Stimulated activated CD8-positive, alpha-beta memory T cell treated with anti-CD3 and anti-CD28 coated beads, Interleukin-7, amount 100 ng/mL, for 4 hours (primary cell): ENCODE measurements at places on chromosomes 1 and 21.

DNA sequence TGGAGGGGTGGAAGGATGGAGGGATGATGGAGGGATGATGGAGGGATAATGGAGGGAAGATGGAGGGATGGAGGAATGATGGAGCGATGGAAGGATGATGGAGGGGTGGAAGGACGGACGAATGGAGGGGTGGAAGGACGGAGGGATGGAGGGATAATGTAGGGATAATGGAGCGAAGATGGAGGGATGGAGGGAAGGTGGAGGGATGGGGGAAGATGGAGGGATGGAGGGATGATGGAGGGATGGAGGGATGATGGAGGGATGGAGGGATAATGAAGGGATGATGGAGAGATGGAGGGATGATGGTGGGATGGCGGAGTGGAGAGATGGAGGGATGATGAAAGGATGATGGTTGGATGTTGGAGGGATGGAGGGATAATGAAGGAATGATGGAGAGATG is 61.3 kb downstream of the KCNAB2 start:
- no peak for DNase-seq

DNA sequence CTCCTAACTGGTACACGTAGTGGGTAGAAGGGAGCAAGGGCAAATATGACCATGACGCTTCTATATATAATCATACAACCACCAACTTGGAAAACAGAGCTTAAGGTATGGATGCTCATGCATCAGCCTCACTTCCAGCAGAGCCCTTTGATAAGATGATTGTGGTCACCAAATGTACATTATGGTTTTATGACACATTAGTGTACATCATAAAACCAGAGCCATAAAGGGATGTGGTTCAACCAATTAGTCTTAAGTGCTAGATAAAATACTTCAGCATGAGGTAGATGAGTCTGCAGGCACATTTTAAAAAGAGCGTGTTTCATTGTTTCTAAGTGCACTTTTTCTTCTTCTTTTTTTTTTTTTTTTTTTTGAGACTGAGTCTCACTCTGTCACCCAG is 43.7 kb downstream of the NIBAN1 start:
- no peak for DNase-seq

DNA sequence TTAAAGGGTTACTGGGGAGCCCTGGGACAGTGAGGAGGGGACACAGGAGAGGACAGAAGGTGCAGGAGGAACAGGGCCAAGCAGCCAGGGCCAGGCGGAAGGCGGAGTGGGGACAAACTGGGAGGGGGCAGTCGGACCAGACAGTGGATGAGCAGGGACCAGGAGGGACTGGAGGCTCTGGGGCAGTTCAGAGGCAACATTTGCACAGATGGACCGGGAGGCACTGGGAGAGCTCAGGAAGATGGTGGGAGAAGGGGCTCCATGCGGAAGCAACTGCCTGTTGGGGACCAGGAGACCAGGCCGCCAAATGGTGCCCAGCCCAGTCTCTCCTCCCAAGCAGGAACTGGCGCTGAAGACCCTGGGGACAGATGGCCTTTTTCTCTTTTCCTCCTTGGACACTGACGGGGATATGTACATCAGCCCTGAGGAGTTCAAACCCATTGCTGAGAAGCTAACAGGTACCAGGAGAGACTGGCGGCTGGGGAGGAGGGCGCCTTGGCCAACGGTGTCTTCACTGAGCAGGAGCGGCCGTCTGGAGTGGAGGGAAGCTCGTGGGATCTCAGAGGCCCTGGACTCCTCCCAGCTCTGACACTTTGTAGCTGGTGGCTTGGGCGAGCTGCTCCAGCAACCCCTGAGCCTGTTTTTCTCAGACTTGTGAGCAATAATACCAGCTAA is 847 bp downstream of the SELENON start:
- no peak for DNase-seq

DNA sequence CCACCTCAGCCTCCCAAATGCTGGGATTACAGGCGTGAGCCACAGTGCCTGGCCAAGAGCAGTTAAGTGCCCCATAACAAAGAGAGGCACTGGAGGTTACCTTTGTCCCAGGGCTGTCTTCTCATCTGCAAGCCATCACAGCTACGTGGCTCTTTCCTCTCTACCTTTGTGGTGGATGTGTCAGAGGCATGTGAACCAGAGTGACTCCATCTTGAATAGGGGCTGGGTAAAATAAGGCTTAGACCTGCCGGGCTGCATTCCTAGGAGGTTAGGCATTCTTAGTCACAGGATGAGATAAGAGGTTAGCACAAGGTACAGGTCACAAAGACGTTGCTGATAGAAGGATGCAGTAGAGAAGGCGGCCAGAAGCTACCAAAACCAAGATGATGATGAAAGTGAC is 59.4 kb upstream of the POU2F1 start:
- DNase-seq, result no peak

- peak; percentile 71 for DNase-seq
Measured at GRCh38 chr1:39408641-39409054, 82.8 kb upstream of the BMP8A start.

- DNase-seq, result no peak
Measured at GRCh38 chr1:91778964-91779363, 107.0 kb downstream of the TGFBR3 start.

GRCh38 chr1:224300346-224300745 is 29.6 kb downstream of the NVL start:
- DNase-seq, result no peak

- no peak for DNase-seq
Measured at GRCh38 chr21:26546446-26547097, 26.5 kb downstream of the CYYR1 start.

DNA sequence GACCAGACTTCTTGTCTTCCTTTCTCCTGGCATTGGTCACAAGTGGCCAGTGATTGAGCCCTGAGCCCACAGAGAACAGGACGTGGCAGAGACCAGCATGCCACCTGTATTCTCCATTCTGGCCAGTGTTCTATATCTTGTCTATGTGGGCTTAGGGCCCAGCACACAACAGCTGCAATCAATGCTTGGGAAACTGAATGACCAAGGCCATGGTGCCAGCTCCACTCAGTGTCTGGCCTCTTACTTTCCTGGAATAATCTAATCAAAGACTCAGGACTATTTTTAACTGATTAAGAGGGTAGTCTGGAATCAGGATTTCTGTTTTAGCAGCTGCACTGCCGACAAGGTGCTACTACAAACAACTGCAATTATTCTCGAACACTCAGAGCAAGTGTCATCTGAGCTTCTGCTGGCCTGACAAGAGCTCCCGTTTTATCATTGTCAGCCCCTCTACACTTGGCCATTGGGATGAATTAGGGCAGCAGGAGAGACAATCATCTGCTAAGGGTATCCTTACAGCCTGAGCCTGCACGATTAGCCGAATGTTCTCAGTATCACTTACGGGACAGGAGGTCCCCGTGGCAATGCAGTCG is 74.4 kb upstream of the GRIK3 start:
- no peak for DNase-seq

DNA sequence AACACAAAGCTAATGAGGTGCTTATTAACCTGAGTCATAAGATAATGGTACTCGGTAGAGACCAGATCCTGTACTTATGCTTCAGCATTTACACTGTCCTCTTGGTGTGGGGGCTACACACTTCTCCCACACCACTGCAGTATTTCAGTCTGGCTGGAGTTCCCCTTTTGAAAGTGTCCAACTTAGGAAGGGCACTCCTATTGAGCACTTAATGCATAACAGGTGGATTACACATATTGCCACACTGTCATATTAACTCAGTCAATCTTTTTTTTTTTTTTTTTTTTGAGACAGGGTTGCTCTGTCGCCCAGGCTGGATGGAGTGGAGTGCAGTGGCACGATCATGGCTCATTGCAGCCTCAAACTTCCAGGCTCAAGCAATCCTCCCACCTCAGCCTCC is 1.5 kb downstream of the GPATCH4 start:
- DNase-seq, result no peak

DNA sequence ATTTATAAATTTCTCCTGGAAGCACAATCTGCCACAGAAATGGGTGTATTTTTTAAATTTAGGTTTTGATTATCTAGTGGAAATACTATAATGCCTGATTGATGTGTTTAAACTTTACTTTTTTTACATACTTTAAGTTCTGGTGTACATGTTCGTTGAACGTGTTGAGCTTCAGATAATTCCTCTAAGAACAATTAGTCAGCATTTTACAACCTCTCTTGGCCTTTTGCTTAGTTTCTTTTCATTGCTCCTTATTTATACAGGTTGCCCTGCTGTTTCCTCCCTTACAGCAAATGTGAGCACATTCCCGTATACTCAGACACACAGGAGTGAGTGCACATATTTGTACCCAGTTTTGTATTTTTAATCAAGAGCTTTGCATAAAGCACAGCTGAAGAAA is 1038.9 kb downstream of the BRINP3 start:
- DNase-seq, result no peak

DNA sequence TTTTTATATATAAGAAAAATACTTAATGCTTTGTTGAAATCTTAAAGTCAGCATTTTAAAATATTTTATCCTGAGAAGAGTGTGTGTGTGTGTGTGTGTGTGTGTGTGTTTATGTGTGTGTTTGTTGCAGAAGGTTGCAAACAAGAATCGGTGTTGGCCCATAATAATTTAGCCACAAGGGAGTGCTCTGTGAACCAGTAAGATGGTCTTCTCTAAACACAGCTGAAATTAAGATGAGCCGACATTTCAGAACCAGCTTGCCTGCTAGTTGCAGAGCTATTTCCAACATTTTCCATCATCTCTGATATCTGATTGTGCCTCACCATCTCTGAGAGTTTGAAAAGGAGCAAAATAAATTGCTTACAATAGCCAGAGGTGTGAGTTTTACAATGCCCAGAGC is 158.8 kb upstream of the SGIP1 start:
- DNase-seq, result no peak

DNA sequence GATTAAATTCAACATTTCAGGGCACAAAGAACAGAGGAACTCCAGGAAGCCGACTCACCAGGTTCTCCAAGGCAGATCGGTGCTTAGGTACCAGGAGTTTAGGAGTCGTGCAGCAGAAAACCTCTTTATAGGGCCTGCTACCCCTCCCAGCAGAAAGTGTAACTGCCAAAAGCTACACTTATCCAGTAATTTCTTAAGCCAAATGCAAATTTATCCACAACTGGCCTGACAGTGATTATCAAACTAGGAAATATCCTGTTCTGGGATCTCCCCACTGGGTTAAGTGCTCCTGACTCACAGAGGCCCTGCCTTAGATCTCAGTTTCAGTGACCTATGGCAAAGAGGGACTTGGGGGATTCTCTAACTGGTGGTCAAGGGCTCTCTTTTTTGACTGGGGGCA is at the start of gene SPRR2F:
TSS of gene SPRR2F (minus strand) at position 101 of the 400 bp plus-strand sequence. CDS start 783 bp downstream, outside the sequence.
- no peak for DNase-seq

GRCh38 chr1:116345011-116345410 is 28.0 kb upstream of the ATP1A1 start:
- no peak for DNase-seq

DNA sequence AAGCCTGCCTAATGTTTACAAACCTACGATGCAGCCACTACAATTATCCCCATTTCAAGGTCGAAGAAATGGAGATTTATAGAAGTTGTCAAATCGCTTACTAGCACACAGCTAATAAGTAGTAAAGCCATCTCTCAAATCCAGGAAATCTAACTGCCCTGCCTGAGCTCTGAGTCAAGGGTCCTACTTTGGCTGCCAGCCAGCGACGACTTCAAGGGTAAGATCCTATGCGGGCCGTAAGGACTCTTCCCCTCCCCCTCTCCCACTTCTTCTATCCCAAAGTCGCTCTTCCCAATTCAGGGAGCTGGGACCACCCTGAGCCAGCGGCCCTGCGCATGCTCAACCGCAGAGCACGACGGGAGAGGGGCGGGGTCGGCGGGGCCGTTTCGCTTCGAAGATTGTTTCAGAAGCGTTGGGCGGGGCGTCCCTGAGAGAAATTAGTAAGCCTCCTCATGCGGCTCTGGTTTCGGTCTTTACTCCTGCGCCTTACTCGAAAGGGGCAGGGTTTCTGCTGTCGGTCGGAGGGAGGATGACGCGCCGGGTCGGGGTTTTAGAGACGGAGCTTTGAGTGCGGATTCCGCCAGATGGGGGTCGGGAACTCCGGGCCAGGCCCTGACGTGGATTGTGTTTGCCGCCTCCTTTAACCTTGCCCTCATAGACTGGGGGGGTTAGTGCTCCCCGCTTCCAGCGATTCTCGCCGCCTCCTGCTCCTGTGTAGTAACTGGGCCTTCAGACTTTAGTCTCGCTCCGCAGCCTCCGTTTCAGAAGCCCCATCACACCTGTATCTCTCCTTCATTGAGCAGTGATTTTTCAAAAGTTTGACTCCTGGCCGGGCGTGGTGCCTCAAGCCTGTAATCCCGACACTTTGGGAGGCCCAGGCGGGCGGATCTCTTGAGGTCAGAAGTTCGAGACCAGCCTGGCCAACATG is at the start of gene ZMYM1:
TSS of gene ZMYM1 (plus strand) at position 383 of the 928 bp plus-strand sequence. CDS start 14,603 bp downstream, outside the sequence.
- peak; percentile 78 for DNase-seq

DNA sequence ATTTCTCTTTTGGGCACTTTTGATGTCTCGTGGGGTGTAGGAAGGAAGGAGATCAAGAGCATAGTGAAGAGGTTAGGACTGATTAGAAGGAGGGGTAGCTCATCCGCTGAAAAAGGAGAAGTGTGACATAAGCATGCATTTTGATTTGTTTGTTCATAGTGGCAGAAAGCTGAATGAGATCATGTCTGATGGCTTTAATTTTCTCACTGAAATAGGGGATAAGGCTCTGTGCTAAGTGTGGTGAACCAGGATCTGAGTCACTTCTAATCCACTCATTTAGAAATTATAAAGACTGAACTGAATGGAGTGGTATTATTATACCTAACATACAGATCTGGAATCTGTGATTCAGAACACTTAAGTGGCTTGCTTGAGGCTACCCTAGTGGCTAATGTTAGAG is 344.5 kb downstream of the PDE4B start:
- no peak for DNase-seq

- DNase-seq, result no peak
Measured at GRCh38 chr1:83741348-83741747, 257.6 kb downstream of the TTLL7 start.

DNA sequence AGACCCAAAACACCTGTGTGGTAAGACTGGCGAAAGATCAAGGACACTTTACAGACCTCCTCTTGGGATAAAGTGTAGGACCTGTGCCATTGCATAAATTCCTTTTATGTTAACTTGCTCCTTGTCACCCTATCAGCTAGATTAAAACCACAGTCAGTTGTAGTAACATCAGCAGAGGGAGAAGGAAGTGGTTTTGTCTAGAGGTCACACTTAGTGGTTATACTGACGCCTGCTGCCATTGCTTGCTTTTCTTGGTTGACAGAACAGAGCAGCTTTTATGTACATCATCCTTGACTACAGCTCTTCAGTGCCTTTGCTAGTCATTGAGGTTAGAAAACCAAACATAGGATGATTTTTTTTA is 101.4 kb downstream of the PBX1 start:
- DNase-seq, result no peak

DNA sequence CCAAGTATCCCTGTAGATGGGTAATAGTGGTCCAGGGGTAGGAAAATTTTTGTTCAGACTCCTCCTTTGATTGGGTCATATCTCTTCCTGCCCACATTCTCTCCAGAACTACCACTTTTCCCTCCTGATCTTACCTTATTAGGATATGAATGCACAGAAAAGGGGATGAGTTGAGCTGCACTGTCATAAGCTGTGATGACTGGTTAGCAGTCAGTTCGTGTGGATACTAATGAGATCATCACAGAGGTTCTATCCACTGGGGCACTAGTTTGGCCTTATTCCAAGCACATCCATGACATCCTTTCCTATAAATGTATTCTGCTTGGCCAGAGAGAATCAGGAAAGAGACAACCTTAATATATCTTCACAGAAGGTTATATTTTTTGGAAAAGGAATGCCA is 22.1 kb upstream of the TBX15 start:
- DNase-seq, result no peak
